ENCODE measurements at places on chromosomes 7 and 10.

DNA sequence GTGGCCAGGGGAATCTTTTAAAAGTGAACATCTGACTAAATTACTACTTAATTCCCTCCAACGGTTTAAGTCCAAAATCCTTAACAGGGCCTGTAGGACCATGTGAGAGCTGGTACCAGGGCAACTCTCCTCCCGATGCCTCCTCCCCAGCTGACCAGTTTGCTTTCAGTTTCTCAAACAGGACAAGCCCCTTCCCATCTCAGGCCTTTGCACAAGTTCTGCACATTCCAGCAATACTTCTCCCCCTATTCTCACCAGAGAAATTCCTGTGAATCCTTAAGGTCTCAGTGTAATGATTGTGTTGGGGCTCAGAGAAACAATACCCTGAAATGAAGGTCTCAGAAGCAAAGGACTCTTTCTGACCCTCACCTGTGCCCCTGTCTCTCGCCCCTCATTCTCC, 8.0 kb upstream of the CALHM1 start:
- DNase-seq = no peak

DNA sequence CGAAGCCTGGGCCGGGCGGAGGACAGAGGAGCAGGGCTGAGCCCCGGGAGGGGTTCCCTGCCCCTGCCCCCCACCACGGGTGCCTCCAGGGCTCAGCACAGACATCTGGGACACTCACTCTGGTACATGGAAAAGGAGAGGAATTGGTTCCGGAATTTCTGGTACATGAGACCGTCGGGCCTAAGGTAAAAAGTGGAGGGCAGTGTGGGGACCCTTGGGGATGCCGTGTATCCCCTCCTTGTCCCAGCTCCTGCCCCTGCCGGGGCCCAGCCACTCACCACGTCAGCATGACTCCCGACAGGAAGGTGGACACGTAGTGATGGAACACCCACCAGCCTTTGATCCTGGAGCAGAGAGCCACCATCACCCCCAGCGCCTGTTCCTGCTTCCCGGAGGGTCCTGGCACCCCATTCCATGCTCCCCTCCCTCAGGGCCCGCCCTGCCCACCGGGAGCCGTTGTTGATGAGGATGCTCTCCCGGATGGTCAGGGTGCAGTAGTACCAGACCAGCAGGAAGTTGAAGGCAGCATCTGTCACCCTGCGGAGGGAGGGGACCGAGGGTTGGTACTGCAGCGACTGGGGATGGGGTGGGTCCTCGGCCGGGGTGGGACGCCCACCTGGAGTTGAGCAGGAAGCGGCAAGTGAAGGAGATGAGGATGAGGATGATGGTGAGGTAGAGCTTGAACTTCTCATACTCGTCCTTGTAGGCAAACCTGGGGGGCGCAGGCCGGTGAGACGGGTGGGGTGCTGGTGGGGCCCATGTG, 6.4 kb downstream of the TMEM120A start:
- no peak for DNase-seq

- DNase-seq = no peak
Observed at GRCh38 chr10:131833446-131834080, 67.2 kb upstream of the PPP2R2D start.

- DNase-seq = no peak
Observed at GRCh38 chr7:123789817-123790216, 41.0 kb upstream of the WASL start.

DNA sequence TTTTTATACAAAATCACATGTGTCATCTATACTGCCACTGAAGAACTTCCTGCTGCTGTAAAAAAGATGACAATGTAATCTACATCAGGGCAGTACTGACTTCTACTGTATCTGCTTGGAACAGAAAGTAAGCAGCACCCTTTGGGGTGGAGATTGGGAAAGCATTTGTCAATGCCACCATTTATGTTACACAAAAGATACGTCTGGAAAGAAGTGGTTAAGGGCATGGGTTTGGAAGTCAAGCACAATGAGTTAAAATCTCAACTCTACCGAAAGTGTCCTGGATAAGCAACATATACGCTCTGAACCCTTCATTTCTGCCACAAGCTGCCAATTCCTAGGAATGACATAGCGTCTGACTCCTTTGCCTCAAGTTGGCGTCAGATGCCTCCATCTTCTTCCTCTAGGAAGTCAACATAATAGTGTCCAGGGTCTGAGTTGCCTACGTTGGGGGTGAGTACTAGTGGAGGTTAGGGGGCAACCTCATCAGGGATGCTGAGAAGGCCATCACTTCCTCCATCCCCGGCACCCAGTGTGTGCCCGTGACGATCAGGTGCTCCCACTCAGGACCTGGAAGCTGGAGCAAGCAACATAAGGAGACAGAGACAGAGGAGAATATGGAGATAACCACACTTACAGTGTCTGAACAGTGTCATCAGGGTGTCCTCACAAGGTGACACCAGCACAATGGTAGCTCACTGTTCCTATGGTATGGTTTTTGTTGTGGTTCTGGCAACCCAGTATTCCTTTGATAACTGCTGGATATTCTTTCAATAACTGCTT, 58.3 kb downstream of the SGMS1 start:
- no peak for DNase-seq

DNA sequence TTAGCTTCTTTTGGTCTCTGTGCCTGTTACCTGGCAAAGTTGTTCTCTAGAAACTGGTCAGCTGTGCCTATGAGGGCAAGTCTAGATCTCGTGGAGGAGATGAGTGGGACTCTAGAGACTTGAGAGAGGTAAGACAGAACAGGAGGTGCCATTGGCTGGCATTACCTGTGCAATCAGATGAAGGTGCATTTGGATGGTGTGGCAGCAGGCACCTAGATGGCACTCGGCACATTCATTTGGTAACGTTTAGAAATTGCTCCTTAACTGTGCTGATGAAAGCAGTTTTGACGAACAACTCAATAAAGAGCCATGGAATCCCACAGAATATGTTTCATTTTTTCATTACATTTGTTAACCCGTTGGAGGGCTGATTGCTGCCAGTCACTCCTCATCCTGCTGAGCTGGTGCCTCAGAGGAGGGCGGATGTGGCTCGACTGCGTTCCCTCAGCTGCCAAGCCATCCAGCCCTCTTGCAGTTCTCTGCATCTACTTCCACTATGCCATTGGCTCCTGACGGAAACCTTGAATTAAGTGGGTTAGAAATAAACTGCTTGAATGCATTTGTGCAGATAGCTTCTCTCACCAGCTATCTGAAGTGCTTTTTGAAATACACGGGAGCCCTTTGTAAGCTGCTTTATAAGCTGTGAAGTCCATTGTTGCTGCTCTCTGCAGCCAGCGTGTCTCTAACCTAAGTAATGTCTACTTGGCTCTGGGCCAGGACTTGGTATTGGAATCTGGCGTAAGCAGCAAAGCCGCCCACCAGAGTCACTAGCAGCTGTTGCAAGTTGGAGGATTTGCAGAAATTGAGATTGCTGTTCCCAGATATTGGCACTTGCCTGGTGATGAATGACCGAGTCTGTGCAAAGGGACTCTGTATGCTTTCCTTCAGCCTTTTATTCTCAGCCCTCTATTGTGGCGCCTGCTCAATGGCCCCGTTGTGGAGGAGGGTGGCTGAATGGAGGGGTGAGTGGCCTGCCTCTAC, 87.4 kb downstream of the LRRC4 start:
- no peak for DNase-seq

DNA sequence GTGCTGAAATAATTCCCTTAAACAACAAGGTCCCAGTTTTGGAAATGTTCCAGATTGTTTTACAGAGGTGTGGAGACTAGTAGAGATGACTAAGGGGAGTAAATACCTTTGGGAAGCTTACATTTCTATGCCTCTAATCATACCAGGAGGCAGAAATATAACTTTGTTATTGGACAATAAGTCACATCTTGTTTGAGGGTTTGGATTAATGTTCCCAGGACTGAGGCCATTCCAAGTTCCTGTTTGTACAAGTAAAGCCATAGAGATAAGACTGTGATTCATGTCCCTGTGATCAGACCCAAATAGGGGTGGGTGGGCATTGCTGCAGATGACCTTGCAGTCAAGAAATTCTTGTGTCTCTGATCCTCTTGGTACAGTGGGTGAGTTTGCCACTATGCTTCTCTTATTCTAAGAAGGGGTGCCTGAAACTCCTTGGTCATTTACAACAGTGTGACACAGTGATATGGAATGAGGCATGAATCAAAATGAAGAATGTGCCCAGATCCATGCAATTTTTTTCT, 508.3 kb downstream of the SORCS3 start:
- DNase-seq = no peak

GRCh38 chr7:137146552-137147337, 196.8 kb downstream of the PTN start:
- no peak for DNase-seq

- DNase-seq = no peak
Observed at GRCh38 chr10:88115968-88116367, 252.5 kb downstream of the PTEN start.

GRCh38 chr7:10655031-10655430, 318.6 kb upstream of the PHF14 start:
- DNase-seq = no peak

DNA sequence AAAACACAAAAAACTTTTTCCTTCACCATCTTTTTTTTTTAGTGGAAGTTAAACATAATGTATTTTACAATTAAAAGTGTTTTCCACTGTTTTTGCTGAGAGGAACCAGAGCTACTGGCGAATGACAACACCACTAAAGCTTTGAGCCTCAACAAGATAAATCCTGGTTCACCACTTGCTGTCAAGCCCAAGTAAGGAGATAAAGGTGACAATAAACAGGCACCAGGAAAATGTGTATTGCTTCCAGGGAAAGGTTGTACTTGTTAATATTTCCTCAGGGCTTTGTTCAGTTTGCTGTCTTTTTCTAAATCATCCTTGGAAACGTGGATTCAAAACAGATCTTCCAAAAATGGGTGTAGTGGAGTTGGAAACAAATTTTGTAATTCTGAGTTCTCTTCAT, 109.9 kb upstream of the ANKRD30A start:
- DNase-seq = no peak

- no peak for DNase-seq
Observed at GRCh38 chr7:39686261-39686924, 63.0 kb downstream of the RALA start.

GRCh38 chr10:76033457-76034196, 602.2 kb downstream of the LRMDA start:
- no peak for DNase-seq

GRCh38 chr10:36766940-36767339, 358.5 kb upstream of the ANKRD30A start:
- no peak for DNase-seq

GRCh38 chr7:75776295-75776971, 4.4 kb upstream of the CCL26 start:
- DNase-seq = no peak

DNA sequence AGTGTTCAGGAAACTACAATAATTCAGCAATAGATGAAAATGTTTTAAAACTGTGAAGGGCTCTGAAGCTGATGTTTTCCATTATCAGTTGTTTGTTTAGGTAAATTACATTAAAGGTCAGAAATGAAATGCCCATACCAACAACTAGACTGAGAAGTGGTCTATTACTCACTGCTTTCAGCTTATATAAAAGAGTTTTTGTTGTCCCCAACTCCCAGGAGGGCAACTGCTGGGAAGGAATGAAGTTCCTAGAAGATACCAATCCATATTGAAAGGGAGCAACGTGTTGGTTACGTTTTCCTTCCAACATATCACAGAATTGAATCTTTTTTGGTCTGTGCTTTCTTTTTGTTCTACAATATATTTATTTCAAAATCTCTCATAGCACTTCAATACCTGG, 330.6 kb upstream of the LRRN3 start:
- DNase-seq = no peak

DNA sequence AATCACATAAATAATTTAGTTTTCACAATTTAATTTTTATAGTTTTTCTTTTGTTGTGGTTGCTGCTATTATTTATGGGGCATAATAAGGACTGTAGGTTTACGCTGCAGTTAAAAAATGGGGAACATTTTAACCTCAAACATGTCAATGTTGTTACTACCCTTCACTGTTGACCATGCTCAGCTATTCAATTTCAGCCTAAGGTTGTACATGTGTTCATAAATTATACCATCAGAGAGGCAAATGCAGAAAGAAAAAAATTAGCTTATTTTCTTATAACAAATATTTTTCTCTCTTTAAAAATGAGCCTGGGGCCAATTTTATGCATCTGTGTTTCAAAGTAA, 110.1 kb upstream of the PITRM1 start:
- DNase-seq = no peak

Measured in iPS DF 6.9 (cell line).